ENCODE measurements at places on chromosomes 6 and 20.

GRCh38 chr6:108518714-108519576, 41.8 kb upstream of the FOXO3 start:
- no peak for DNase-seq

GRCh38 chr20:49608752-49609670, 41.1 kb upstream of the PTGIS start:
- peak; percentile 61 for DNase-seq

- no peak for DNase-seq
Measured at GRCh38 chr6:30323806-30324205, 2.9 kb upstream of the TRIM39 start.

DNA sequence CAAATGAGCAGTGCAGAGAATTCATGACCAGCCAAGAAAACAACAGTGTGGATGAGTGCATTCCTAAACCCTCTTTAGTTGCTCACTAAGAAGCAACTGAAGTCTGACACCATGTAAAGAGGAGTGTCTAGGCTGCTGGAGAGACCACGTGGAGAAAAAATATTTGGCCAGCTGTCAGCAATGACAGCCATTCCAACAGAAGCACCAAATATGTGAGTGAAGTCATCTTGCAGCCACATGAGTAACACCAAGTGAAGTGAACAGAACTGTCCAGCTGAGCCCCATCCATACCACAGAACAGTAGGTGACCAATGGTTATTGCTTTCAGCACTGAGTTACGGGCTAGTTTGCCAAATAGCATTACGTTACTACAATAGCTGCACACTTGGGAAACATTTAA, 89.4 kb downstream of the TBXT start:
- no peak for DNase-seq

DNA sequence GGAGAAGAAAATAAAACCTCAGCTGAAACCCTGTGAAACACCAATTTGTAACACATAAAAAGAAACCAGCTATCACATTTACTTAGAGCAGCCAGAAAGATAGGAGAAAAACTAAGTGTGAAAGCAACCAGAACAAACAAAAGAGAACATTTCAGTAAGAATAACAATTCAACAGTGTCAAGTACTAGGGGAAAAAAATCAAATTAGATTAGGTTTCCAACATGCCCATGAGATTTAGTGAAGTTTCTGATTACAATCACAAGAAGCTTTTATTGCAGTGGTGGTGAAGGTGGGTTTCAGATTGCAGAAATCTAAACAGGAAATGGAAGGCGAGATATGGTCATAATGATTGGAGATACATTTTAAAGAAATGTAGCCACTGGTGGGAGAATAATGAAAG, 22.1 kb upstream of the TRDN start:
- no peak for DNase-seq

- no peak for DNase-seq
Measured at GRCh38 chr20:54107600-54108325, 37.4 kb upstream of the BCAS1 start.

DNA sequence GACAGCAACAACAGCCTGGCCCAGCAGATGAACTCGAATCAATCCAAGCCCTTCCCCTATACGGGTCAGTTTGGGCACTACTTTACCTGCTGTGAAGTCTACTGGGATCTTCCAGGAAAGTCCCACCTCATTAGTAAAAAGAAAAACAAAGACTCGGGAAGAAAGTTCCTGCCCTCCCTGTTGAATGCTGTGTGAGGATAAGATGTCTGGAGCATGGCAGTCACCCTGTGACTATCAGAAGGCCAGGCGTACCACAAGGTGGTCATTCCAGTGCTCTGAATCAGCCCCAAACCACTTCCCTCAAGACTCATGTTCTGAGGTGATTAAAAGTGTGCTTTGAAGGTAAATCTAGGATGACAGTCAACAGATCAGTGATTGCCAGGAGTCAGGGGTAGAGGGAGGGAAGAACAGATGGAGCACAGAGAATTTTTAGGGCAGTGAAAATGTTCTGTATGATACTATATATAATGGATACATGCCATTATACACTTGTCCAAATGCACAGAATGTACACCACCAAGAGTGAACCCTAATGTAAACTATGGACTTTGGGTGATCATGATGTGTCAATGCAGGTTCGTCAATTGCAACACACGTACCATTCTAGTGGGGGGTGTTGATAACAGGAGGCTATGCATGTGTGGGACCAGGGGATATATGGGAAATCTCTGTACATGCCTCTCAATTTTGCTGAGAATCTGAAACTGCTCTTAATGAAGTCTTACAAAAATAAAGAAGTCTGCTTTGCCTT, 14.7 kb downstream of the FKBP1A start:
- no peak for DNase-seq

DNA sequence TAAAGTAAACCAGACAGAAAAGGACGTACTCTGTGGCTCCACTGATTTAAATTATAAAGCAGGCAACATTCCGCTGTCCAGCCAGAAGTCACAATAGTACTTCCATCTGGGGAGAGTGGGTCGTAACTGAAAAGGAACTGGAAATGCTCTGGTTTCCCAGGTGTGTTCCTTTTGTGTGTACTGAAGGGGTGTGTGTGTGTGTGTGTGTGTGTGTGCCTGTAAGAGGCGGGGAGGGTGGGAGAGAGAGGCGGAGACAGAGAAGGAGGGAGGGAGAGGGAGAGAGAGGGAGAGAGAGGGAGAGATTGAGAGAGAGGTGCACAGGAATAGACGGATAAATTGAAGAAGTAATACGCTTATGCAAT, 178.4 kb upstream of the ZNF184 start:
- DNase-seq: no peak

DNA sequence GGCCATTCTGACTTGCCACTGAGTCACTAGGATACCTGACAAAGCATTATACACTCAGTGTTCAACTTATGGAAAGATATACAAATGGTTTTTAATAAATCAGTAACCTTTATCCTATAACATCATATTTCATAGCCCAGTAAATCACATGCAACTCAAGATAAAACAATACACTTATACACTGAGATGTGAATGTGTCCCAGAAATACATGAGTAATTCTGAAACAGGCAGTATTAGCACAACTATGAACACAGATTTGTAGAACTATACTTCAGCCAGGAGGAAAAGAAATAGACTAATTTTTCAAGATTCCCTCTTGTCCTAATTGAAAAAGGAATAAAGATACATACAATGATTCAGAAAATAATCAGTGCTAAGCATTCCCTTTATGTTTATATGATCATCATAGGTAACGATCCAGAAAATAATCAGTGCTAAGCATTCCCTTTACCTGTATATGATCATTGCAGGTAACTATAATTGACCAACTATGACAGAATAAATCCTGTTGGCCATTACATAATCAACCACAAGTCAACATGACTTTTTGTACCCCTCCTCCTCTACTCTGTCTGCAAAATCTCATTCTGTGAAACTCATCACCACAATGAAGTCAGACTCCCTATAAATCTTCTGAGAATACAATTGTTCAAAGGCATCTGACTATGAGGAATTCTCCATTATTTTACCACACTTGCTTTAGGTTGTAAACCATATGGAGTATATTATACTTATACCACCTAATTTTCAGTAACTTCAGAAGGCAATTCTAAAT, 30.3 kb downstream of the HACE1 start:
- DNase-seq: no peak

DNA sequence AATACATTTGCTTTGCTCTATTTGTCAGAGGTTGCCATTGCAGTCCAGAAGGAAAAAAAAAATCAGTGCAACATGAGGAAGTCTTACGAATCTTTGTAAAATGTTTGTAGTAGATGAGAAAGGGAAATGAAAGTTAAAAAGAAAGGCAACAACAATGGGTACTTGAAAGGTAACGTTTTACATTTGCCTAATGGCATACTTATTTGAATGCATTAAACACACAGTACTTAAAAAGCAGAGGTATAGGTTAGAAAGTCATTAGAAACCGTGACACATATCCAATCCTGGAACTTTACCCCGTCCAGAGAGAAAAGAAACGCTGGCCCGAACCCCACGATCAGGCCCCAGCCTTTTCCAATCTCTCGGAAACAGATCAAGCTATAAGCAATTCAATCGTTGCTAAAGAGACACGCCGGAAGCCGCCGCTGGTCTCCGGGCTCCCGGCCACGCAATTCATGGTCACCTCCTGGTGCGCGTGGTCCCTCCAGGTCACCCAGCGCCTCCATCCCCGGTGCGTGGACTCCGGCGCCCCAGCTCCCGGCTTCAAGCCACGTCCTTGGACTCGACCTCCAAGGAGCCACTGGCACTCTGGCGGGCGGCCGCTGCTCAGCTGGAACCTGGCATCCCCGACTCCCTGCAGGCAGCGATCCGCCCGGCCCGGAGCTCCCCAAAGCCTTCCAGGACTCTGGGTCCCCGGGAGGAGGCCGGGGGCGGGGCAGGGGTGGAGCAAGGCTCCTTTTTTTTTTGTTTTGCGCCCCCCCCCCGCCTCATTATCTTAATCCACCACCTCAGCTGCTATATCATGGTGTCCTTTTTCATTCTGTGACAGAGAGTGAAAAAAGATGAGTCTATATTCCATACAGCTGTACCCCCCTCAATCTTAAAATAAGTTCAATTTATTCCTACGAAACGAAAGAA, at the start of gene SLC18B1:
Gene SLC18B1 (minus strand): TSS at position 687 of the 918 bp plus-strand sequence. CDS start 181 bp downstream, at position 506.
- DNase-seq: peak; percentile 37

DNA sequence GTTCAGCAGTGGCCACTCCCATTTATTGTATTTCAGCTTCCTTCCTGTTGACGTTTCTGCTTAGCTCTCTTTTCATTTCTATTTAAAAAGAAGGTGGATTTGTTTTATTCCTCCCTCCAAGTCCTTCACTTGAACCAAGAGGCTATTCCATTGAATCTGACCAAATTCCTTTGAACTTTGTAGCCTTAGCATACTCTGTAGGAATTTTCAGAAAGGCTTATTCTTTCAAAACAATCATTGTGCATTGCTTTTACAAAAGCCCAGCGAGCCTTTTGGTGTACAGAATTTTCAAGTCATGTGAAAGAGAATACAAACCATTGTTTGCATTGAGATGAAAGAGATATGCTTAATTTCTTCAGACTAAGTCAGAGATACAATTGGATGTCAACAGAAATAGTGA, 151.0 kb upstream of the INSM1 start:
- DNase-seq: no peak

- DNase-seq: no peak
Measured at GRCh38 chr6:102525336-102525735, 1131.8 kb downstream of the GRIK2 start.

GRCh38 chr6:21208081-21208795, 385.3 kb upstream of the SOX4 start:
- no peak for DNase-seq

- DNase-seq: no peak
Measured at GRCh38 chr6:142907544-142907943, 37.4 kb downstream of the HIVEP2 start.

GRCh38 chr6:137811121-137811915, 55.7 kb upstream of the TNFAIP3 start:
- DNase-seq: peak; percentile 58

DNA sequence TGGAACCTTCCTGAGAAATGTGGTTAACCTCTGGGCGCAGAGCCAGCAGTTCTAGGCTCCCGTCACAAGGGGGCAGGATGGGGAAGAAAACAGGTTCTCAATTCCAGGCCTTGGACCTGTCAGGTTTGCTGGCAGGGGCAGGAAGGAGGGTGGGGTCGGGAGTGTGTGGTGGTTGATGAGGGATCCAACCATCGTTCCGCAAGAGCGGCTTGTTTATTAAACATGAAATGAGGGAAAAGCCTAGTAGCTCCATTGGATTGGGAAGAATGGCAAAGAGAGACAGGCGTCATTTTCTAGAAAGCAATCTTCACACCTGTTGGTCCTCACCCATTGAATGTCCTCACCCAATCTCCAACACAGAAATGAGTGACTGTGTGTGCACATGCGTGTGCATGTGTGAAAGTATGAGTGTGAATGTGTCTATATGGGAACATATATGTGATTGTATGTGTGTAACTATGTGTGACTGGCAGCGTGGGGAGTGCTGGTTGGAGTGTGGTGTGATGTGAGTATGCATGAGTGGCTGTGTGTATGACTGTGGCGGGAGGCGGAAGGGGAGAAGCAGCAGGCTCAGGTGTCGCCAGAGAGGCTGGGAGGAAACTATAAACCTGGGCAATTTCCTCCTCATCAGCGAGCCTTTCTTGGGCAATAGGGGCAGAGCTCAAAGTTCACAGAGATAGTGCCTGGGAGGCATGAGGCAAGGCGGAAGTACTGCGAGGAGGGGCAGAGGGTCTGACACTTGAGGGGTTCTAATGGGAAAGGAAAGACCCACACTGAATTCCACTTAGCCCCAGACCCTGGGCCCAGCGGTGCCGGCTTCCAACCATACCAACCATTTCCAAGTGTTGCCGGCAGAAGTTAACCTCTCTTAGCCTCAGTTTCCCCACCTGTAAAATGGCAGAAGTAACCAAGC, 29.6 kb downstream of the SRSF3 start:
- DNase-seq: peak; percentile 60

DNA sequence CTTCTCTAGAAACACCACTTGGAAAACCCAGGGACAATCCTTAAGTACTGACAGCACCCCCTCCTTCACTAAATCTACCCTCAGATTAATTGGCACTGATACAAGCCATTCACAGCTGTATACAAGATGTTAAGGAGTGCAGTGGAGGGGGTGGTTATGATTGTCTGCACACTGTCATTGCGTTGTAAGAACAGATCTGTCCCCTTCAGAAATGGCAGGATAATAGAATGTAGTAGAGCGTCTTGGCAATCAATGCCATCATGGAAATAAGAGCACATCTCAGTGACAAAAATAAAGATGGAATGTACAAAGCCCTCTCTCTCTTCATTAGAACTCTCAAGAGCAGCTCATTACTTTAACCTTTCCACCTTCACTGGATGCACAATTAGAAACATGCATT, 324.9 kb upstream of the TBX18 start:
- DNase-seq: no peak

Data from activated T-helper 1 cell treated with Interleukin-2 at 50 U/mL for 16 hours (primary cell).